ENCODE measurements at places on chromosomes 4 and X.

DNA sequence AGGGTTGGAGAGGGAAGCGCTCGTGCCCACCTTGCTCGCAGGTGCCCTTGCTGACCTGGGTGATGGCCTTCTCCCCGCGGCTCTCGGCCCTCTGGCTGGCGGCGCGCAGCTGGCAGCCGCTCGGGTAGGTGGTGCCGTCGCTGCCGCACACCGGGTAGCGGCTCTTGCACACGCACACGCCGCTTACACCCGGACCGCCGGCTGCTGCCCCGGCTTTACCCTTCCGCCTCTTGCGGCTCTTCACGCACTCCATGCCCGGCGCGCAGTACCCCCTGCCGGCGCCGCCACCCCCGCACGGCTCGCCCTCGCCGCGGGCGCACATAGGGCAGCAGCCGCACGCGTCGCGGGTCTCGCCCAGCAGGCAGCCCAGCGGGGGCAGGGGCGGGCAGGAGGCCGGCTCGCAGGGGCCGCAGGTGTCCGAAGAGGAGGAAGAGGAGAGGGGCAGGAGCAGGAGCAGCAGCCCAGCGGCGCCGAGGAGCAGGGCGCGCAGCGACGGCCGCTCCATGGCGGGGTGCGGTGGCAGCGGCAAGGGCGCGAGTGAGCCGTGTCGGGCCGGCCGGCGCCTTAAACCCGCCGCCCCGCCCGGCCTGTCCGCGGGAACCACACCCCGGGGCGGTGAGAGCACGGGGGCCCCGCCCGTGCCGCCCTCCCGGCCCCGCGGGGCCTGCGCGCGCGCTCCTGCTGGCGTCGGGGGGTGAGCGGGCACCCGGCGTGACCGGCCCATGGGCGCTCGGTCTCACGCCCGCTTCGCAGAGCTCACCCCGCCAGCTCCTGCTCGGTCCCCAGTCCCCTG, at the start of gene IGFBP7:
Gene IGFBP7 (minus strand): TSS at position 539 of the 793 bp plus-strand sequence. CDS start 34 bp downstream, at position 505.
- DNase-seq, result peak; percentile 77

- no peak for DNase-seq
Observed at GRCh38 chr4:43133566-43133965, 241.1 kb downstream of the GRXCR1 start.

- no peak for DNase-seq
Observed at GRCh38 chr4:5465956-5466355, 242.4 kb downstream of the EVC2 start.

DNA sequence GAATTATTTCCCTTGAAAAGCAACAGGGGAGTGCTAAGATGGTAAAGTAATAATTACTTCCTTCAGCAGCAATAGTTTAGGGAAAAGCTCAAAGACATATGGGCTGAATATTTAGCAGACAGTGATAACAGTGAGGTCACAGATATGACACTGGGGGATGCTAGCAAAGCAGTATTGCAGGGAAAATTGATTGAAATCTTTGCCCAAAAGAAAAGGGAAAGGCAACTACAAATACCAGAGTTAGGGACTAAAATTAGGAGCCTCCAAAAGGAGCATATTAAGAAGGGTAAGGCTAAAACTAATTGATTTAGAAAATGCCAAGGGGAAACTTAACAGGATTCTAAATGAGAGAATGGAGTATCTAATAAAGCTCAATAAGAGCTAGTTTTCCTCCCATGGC, 1191.3 kb upstream of the TENM3 start:
- no peak for DNase-seq

- DNase-seq, result no peak
Observed at GRCh38 chr4:7068279-7068842, 497 bp upstream of the GRPEL1 start.

DNA sequence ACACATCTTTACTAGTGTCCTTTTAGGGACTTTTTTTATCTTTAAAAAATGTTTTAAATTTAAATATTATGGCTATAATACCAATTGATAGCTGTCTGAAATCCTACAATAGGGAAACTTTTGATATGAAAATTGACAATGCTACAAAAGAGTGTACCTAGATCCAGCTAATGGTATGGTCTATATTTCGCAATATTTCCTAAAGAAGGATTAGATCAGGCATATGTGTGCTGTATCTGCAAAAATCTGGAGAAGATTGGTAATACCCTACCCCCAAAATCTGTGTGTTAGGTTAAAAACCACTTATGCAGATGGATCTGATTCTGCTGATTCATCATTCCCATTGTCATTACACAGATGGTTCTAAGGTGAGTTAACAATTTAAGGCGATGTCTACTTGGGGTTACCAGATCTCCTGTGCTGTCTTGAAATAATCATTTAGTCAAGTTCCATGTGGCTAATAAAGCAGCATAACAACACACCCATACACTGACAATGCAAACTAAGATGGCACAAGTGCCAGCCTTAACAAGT, 137.1 kb downstream of the GASK1B start:
- no peak for DNase-seq

GRCh38 chrX:150370589-150371312, 7.6 kb downstream of the MAMLD1 start:
- DNase-seq, result no peak

DNA sequence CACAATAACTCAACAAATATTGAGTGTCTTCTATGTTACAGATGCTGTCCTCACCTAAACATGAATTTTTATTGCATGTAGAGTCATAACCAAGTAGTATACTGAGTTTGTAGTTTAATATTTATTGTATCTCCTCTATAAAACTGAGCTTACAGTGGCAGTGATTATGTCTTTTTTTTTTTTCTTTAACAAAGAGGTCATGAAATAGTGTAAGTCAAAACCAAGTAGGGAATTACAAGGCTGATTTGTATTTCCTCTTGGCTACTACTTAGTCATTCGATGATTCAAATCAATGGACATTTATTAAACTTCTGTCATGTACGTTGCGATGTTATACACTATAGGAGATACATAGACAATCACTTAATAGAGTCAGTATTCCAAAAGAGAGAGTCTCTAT, 48.4 kb downstream of the IL15 start:
- no peak for DNase-seq

DNA sequence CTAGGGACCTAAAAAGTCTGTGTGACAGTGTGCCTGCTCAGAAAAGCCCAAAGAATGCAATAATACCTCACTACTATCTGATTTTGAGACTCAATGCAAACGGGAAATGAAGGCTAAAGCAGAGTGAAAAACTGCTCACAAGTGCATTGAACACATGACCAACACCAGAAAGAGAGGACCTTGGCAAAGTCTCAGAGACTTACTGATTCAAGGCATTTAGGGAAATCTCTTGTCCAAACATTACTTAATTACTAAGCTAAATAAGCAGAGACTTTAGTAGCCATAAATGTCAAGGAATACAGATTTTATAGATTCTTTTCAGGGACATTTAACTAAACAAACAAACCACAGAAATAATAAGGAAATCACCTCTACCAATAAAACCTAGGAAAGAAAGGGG, 916.0 kb downstream of the FSTL5 start:
- DNase-seq, result no peak

DNA sequence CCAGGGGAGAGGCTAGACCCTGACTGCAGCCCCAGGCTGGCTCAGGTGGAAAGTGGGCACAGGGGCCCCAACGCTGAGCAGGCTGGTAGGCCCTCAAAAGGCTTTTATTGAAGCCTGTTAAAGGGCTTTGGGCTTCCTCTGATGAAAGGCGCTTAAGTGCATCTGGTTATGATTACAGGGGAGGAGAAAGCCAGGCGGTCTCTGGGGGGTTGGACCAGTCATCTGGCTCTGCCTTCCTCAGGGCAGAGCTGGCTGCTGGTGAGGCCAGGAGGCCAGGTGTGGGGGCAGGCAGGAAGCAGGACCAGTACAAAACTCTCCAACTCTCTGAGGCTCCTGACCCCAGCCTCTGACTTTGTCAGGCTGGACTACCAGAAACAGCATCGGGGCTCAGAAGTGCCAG, 68.8 kb upstream of the BCOR start:
- DNase-seq, result peak; percentile 73

GRCh38 chr4:67465763-67466052, 79.6 kb downstream of the CENPC start:
- no peak for DNase-seq

- no peak for DNase-seq
Observed at GRCh38 chrX:104522386-104522785, 43.6 kb upstream of the IL1RAPL2 start.

- peak; percentile 3 for DNase-seq
Observed at GRCh38 chrX:132171478-132171877, 43.7 kb upstream of the FRMD7 start.

DNA sequence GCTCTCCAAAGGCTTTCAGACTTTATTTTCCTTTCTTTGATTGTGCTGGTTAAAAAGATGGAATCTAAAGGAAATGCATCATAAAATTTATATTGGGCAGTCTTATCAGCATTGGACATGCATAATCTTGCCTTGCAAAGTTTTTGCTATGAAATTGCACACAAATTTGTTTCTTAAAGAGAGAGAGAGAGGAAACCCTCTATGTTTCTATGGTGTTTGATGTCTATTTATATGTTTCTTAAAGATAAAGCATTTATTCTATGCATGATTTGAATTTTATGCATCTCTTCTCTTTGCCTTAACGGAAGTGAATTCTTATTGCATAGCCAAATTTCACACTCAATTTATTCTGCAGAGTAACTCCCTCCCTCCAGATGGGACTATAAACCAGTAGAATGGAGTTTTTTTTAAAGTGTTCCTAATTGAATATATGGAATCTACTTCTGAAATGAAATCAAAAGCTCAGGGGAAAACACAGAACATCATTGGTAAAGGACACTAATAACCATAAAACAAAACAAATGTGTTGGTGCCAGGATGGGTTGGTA, 83.5 kb upstream of the PPARGC1A start:
- no peak for DNase-seq

GRCh38 chr4:86218746-86219473, 140.9 kb downstream of the MAPK10 start:
- peak; percentile 84 for DNase-seq

GRCh38 chr4:185742766-185743165, 69.2 kb downstream of the SORBS2 start:
- no peak for DNase-seq

- DNase-seq, result no peak
Observed at GRCh38 chr4:75909405-75909804, 7.2 kb upstream of the PPEF2 start.

GRCh38 chr4:37891260-37892159, 626 bp downstream of the TBC1D1 start:
- DNase-seq, result peak; percentile 34

GRCh38 chrX:40366661-40367060, 214.1 kb upstream of the ATP6AP2 start:
- DNase-seq, result no peak
